ENCODE measurements at places on chromosomes 1 and 21. TPM values are rescaled to one million over a fixed set of nuclear protein-coding genes. Genes with fewer than 3 reads are reported as not detected.

DNA sequence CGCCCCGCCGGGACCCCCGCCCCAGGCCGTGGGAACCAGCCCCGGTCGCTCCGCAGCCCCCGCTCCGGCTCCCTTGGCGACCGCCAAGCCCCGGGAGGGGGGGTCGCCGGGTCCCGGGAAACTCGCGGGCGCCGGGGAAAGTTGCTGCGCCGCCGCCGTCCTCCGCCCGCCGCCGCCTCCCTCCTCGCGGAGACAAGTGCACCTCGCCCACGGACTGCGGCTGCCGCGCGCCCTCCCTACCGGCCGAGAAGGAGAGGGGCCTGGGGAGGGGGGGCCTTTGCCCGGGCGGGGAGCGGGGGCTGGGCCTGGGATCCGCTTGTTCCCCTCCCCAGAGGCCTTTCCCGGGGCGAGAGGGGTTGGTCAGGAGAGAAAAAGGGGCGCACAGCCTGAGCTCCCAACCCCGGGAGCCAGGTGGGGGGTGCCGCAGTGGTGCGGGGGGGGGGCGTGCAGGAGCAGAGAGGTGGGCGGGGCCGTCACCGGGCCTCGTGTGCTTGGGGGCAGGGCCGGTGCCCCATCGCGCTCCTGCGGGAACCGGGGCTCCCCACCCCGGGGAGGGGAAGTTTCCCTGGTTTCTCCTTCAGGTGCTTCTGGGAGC lies 592 bp downstream of the AGRN start:
- peak overlapping the region; percentile 95 for H3K4me3 ChIP-seq
- H3K4me1 ChIP-seq, result peaks cover 10% of the 10 kb centered on the region
- H3K27ac ChIP-seq, result no peak overlapping the region
- DNase-seq, result no peak
- no peaks in the 10 kb centered on the region for H3K27me3 ChIP-seq

The SELENBP1 gene
- 102 TPM for total RNA-seq

GRCh38 chr1:168420177-168420576 lies 123.6 kb downstream of the XCL2 start:
- H3K4me1 ChIP-seq, result no peaks in the 10 kb centered on the region
- H3K27me3 ChIP-seq, result no peaks in the 10 kb centered on the region
- no peak for DNase-seq
- H3K4me3 ChIP-seq, result no peak overlapping the region
- H3K36me3 ChIP-seq, result no peaks in the 10 kb centered on the region

- no peak overlapping the region for H3K27ac ChIP-seq
- peaks cover 2% of the 10 kb centered on the region for H3K4me1 ChIP-seq
- DNase-seq, result no peak
- no peak overlapping the region for H3K4me3 ChIP-seq
- no peaks in the 10 kb centered on the region for H3K27me3 ChIP-seq
Observed at GRCh38 chr1:16158993-16159831, 3.3 kb upstream of the EPHA2 start.

DNA sequence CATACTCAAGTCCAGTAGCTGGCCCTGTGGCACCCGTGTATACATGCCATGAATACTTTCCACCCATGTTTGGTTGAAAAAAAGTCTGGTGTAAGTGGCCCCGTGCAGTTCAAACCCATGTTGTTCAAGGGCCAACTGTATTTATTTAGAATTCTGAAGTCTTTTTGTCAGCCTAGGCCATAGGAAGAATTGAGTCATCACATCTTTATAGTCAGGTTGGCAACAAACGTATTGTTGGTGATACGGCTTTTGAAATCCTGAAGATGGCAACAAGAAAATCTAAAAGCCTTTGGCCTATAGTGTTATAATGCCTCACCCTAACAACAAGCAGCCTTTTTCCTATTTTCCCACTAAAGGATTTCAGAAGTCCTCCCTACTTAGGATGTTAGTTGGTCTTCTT lies 363.6 kb downstream of the PLPP3 start:
- DNase-seq, result no peak
- H3K4me1 ChIP-seq, result no peaks in the 10 kb centered on the region
- no peak overlapping the region for H3K4me3 ChIP-seq
- no peaks in the 10 kb centered on the region for H3K27me3 ChIP-seq
- no peaks in the 10 kb centered on the region for H3K36me3 ChIP-seq

DNA sequence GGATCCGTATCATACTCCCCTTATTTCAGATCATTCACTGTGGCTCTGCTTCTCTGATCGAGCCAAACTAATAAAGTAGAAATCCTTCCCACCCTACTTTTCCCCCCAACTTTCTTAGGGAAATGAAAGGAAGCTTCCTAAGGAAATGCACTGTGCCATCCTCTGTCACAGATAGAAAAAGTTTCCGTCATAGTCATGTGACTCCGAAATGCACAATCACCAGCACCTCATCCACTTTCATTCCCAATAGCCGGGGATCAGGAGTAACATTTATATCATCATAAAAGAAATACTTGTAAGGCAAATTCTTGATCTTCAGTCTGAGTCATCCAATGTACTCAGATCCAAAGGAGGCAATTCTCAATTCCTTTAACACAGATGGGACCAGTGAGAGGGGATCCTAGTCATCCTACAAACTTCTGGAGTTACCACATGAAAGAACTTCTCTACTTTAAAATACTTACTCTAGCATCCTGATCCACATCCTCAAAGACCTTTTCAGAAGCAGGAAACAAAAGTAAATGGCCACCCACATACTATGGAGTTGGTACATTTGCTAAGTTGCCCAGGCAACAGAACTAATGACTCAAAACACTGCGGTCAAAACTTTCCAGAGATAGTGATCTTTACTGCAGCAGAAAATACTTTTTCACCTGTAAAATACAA lies 97.8 kb upstream of the ZC3H11B start:
- no peaks in the 10 kb centered on the region for H3K36me3 ChIP-seq
- no peak overlapping the region for H3K4me3 ChIP-seq
- H3K27me3 ChIP-seq, result no peaks in the 10 kb centered on the region
- DNase-seq, result no peak
- no peaks in the 10 kb centered on the region for H3K4me1 ChIP-seq

DNA sequence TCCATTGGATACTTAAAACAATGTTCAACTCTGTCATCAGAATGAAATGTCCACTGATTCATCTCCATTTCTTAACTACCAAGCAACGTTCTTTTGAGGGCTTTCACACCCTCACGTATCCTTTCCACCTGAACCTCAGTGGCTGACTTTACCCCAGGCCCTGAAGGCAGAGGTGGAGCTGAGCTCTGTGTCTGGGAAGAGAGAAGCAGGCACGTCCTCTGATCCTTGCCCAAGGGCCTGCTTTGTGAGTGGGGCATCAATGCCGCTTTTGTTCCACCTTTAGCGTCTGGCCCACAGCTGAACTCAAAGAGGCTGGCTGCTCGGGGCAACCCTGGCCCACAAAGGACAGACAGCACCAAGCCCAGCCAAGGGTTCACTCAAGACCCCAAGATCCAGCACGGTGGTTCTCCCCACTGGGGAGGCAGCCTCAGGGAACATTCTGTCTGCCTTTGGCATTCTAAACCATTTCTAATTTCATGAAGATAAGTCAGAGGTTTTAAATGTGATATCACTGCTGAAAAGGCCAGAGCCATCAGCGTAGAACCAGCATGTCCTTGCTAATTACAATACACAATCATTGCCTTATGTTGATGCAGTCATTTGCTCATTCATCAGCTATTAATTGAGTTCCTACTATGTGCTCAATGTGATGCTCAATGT lies 126.0 kb upstream of the UBE2U start:
- no peak overlapping the region for H3K27ac ChIP-seq
- H3K4me3 ChIP-seq, result no peak overlapping the region
- DNase-seq, result no peak
- H3K4me1 ChIP-seq, result peaks cover 26% of the 10 kb centered on the region

DNA sequence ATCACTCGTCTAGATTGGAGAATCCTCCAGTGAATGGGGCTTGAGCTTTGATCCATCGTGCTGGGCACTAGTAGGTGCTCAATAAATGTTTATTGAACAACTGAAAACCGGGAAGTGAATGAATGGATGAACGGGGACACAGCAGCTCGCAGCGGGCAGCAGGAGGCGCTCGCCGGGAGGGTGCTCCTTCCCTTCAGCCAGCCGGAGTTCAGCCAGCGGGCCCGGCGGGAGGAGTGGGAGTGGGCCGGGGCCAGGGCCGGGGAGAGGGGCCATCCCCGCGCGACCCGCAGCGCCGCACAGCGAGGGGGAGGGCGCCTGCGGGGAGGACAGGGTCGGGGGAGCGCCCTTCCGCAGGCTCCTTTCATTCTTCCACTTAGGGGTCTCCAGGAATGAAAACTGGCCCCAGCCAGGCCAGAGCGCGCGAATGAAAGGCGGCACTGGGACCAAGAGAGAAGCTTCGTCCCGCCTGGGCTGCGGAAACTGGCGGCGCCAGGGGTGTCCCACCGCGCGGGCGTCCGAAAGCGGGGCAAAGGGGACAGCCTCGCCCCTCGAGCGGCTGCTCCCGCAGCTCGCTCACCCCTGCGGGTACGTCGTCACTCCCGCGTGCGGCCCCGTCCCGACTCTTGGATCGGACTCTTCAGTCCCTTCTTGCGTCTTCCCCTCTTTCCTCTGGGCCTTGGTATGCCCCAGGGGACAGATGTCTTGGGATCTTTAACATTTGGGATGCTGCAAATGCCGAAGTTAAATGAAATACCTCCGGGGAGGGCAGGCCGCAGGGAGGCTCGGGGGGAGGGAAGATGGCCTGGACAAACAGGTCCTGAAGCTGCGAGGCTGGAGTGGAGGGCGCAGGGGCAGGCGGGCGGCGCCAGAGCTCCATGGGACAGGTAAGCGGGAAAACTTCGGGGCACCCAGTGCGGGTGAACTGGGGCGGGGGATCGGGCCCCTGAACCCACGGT lies 3.6 kb upstream of the INAVA start:
- H3K36me3 ChIP-seq, result no peaks in the 10 kb centered on the region
- no peaks in the 10 kb centered on the region for H3K27me3 ChIP-seq
- peak overlapping the region; percentile 65 for H3K4me3 ChIP-seq
- no peak overlapping the region for H3K27ac ChIP-seq

GRCh38 chr1:97869441-97869840 lies 51.4 kb downstream of the DPYD start:
- H3K4me3 ChIP-seq, result no peak overlapping the region
- H3K27ac ChIP-seq, result no peak overlapping the region

DNA sequence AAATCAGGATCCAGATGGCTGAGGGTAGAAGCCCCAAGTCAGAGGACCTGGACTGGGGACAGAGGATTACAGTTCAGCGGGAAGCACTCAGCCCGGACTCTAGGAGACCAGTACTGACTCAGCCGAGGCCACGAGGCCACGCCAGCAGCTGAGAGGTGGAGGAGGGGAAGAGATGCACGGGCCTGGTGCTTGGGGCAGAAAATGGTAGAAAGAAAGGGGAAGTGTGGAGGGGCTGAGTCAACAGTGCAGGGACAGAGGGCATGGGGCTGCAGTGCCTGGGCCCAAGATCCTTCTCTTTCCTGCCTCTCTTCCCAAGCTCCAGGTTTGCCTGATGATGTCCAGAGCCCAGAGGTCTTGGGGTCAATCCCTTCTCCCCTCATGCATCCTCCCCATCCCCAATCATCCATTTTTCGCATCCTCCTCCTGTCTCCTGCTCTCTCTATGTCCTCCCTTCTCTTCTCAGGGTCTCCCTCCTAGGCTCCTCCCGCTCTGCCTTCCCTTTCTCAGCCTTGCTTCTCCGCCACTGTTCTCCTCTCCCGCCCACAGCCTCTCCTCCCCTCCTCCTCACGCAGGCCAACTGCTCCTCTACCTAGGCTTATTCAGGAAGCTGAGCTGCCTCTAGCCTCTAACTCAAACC lies 7.7 kb downstream of the ARHGEF2 start:
- peak overlapping the region; percentile 98 for H3K27ac ChIP-seq
- H3K4me1 ChIP-seq, result peaks cover 90% of the 10 kb centered on the region
- no peak overlapping the region for H3K4me3 ChIP-seq
- DNase-seq, result peak; percentile 67

DNA sequence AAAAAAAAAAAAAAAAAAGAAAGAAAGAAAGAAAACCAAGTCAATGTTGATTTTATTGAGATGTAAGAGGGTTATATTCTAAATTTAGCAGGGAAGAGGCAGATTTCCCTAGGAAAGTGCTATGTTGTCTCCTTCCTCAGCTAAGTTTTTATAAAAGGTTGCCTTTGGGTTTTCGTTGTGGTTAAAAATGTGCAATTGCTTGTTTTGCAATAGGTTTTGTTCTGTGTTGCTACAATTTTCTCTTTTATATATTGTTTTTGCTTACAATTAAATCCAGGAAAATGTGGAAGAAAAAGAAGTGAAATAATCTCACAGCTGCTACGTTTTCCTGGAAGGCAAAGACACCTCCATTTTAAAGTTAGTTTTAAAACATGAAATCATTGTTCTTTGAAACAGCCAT lies 136.7 kb upstream of the C1orf105 start:
- no peaks in the 10 kb centered on the region for H3K36me3 ChIP-seq
- H3K27me3 ChIP-seq, result no peaks in the 10 kb centered on the region
- no peak overlapping the region for H3K27ac ChIP-seq
- DNase-seq, result no peak
- no peak overlapping the region for H3K4me3 ChIP-seq

DNA sequence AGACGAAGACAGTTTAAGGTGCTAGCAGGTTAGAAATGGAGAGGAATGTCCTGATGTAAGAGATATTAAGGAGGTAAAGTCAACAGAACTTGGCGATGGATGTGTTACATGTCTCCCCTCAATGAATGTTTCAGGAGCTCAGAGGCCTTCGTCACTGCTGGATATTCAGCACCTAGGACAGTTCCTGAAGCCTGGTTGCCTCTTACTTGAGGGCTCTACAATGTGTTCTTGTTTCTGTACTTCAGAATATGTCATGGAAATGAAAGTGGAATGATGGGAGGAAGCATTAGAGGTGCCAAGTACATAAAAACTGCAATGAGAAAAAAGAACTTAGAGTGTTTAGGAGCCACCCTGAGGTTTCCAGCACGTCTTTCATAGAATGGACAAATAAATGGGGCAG lies 17.7 kb downstream of the TNR start:
- H3K36me3 ChIP-seq, result no peaks in the 10 kb centered on the region
- H3K27me3 ChIP-seq, result no peaks in the 10 kb centered on the region
- H3K4me3 ChIP-seq, result no peak overlapping the region
- no peaks in the 10 kb centered on the region for H3K4me1 ChIP-seq

The KRTAP12-1 gene
- not detected for total RNA-seq

DNA sequence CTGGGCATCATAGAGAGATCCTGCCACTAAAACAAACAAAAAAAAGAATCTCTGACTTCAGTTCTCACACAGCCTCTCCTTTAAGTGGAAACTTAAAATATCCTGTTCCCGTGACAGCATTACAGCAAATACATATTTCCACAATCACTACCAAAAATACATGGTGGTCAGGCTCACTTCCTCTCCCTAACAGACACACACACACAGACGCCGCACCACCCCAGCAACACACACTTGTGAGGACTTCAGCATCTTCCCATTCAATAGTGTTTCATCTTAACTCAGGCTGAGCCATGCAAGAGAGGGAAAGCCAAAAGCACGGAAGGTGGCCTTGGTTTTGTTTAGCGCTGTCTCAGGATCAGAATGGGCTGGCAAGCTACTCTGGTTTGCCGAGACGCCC lies 21.9 kb downstream of the KIAA1614 start:
- no peaks in the 10 kb centered on the region for H3K27me3 ChIP-seq
- no peaks in the 10 kb centered on the region for H3K4me1 ChIP-seq
- H3K4me3 ChIP-seq, result no peak overlapping the region
- no peak for DNase-seq
- no peak overlapping the region for H3K27ac ChIP-seq

GRCh38 chr1:17919525-17920439 lies 164.6 kb downstream of the ACTL8 start:
- H3K27me3 ChIP-seq, result no peaks in the 10 kb centered on the region
- no peaks in the 10 kb centered on the region for H3K4me1 ChIP-seq
- DNase-seq, result no peak
- H3K4me3 ChIP-seq, result no peak overlapping the region
- H3K27ac ChIP-seq, result no peak overlapping the region
- H3K36me3 ChIP-seq, result no peaks in the 10 kb centered on the region
